ENCODE measurements at places on chromosomes 3 and 15.
A peak's percentile ranks its signal among the peaks of the same experiment; 100 is the strongest.

DNA sequence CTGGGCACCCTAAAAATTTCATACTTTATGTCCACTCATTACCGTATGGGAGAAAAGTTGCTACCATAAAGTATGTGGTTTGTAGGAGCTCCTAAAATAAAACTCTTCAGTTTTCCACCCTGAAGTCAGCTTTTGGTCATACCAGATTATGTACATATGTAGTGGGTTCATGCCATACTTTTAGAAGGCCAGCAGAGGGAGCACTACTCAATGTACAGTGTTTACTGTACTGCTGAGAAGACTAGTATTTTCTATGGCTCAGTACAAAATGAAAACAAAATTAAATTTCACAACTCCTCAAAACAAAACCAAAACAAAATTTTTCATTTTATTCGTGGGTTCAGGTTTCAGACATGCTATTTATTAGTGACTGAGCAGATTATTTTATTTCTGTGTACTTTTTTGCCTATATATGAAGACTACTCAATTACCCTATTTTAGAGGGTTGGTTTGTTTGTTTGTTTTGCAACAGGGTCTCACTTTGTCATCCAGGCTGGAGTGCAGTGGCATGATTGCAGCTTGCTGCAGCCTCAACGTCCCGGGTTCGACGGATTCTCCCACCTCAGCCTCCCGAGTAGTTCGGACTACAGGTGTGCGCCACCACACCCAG, 24.3 kb downstream of the NXPE3 start:
- DNase-seq: no peak

DNA sequence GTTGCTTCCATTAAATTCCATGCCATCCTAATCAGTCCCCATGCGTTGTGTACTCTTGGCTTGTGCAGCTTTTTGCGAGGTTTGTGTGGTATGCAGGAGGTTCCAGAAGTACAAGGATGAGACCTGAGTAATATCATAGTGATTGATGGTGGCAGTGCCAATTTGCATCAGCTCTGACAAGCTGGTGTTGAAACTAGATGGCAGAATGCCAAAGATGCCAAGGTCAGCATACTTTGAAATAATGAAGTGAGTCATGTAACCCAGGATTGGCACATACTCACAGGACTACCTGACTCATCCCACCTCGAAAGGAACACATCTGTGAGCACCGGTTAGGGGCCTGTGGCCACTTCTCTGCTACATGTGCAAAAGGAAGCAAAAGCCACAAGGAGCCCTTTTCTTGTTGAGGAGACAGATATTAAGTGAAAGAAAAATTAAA, 14.3 kb downstream of the KAT2B start:
- peak; percentile 43 for DNase-seq

DNA sequence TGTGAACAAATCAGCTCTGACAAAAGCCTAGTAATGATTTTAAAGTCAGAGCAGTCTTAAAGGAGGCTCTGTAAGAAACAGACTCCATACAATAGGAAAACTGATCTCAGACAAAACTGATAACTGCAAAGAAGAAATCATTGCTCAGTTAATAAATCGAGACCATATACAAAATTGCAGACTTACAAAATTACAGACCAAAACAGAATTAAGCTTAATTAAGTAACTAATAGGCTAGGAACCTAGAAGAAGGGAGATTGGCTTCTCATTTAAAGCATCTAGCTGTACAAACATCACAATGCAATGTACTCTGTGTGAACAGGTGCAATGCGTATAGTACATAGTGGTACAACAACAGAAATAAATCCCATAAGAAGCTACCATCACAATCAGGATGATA, 46.3 kb downstream of the ZBTB20 start:
- DNase-seq: no peak

GRCh38 chr3:86225461-86225860, 765.5 kb downstream of the VGLL3 start:
- no peak for DNase-seq

DNA sequence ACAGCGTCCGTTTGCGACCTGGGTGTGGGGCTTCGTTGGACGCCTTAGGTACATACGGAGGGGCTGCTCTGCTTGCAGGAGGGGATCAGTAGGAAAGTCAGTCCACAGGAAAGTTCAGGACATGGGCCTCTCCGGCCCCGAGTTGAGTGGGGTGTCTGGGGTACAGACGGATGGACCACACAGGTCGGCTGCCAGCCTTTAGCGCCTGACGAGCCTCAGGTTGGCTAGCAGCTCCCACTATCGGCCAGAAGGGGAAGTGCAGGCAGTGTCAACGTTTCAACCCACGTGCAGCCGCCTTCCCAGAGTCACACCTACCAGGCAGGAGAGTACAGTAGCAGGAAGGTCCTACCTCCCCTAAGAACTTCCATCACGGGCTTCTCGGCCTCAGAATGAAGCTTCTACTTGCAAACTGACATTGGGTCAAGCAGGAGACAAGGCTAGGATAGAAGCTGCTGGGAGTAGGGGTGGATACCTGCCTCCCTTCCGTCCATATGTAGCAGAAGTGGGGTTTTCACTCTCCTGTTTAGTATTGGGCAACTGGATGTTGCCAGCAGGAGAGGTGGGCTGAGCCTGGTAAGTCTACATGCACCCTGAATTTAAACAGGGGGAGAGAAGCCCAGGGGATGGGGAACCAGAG, 1.8 kb upstream of the SCN5A start:
- DNase-seq: peak; percentile 28

GRCh38 chr15:44706946-44707636, 4.0 kb downstream of the PATL2 start:
- DNase-seq: no peak

- no peak for DNase-seq
Observed at GRCh38 chr3:50617911-50618481, 1.0 kb downstream of the MAPKAPK3 start.

DNA sequence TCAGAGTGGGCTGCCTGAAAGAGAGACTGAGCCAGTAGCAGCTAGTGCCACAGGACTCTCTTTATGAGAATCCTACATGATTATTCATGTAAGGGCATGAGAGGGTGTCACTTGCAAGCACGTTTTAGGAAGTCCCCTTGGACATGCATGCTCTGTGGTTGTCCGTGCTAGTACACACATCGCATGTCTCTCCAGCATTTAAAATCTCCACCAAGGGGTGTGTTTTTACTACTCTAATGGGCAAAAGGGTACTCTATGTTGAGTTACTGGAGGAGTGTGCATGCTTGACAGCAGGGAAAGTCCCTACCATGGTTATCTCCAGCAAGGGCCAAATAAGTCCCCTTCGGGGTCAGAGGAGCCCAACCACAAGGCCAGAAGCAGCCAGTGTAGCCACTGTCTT, 70.7 kb downstream of the DCLK3 start:
- no peak for DNase-seq

DNA sequence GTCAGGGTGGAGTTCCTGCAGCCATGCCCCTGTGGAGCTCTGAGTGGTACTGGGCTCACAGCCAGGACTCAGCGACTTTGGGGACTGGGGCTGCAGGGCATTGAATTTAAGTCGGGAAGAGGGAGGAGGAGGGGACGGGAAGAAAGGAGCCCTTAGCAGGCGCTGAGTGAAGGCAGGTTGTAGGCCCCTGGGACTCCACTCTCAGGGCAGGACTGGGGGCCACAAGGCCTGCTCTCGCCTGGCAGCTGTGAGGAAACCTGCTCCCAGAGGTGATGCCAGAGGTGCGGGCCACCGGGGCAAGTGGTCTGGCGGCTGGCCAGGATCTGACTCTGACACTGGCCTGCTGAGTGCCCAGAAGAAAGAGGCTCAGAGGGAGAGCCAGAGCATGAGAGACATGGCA, 73.5 kb downstream of the EPHB3 start:
- no peak for DNase-seq

DNA sequence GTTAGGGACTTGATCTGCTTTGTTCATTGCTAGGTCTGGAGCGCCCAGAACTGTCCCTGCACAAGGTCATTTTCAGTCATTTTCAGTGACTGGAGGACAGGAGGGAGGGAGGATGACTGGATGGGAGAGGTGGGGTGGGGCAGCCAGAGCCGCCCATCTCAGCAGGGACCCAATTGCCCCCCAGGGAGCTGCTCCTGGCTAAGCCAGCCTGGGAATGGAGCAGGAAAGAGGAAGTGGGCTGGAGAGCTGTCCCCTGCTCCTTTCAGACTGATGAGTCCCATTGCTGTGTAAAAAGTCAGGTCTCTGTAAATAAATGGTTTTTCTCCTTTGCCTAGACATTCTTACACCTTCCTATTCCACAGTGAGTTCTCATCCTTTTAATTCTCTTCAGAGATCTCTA, 98.4 kb upstream of the RAD18 start:
- DNase-seq: no peak

- DNase-seq: no peak
Observed at GRCh38 chr15:59996298-59997041, 7.6 kb upstream of the FOXB1 start.

DNA sequence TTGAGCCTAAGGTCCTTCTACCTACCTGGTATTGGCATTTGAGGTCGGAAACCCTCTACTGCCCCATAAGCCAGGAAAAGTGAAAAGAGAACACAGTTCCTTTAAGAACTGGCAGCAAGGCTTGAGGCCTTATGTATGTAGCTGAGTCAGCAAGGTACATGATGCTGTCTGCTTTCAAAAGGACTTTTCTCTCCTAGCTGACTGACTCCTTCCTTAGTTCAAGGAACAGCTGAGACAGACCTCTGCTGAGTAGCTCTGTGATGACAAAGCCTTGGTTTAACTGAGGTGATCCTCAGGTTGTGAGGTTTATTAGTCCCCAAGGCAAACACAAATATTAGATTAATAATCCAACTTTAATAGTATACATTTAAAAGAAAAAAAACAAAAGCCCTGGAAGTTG, 45.8 kb downstream of the ADPGK start:
- DNase-seq: no peak

- DNase-seq: no peak
Observed at GRCh38 chr15:39904115-39904514, 16.0 kb downstream of the GPR176 start.

DNA sequence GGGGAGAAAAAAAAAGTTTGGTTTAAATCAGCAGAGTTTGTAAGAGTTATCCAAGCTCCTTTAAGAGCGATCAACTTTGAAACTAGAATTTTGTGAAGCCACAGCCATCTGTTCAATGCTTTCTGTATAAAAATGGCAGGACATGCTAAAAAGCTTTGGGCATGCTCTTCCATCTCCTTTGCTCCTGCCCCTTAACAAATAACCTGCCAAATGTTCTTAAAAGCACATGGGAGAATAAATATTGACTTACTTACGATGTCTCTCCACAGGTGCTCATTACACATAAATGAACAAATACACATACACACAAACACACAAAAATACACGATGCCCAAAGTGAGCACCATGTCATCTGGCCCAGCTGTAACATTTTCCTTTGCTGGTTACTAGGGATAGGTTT, 211.8 kb upstream of the DPH6 start:
- DNase-seq: no peak

GRCh38 chr15:31147456-31147855, 45.9 kb upstream of the TRPM1 start:
- no peak for DNase-seq

- peak; percentile 2 for DNase-seq
Observed at GRCh38 chr3:58116161-58116955, 94.4 kb downstream of the DNASE1L3 start.

- DNase-seq: no peak
Observed at GRCh38 chr3:59254433-59254832, 204.6 kb upstream of the CFAP20DC start.

GRCh38 chr3:131549340-131549739, 46.6 kb upstream of the MRPL3 start:
- DNase-seq: no peak

DNA sequence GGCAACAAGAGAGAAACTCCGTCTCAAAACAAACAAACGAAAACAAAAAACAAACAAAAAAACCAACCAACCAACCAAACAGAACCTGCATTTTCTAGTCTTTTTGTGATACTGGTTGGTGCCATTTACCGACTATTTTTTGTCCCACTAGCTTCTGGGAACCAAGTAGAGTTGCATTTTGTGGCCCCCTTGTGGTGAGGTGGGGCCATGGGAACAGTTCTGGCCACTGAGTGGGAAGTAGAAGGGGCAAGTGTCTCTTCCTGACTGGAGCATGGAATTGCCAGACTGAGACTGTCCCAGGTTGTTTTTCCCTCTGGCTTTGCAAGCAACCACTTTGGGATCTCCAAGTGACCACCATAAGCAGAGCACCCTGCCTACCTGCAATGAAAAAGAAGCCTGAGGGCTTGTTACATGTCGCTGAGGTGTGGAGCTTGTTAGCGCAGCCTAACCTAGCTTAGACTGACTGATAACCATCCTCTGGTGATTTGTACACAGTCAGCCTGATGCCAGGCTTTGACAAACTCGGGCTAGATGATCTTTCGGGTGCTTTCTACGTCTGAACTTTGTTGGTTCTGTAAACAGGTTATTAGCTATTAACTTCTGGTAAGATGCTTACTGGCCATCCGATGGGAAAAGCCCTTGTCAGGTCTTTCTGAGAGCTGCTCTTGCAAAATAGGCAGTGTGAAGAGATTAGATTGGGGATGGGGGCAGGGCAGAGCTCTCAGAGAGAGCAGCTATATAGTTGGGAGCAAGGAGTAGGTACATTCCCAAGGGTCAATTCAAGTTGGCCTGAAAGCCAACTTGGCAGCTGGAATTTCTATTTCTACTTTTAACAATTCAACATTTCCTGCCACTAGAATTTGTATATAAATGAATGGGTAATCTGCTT, 172.2 kb downstream of the SSR3 start:
- DNase-seq: no peak

- no peak for DNase-seq
Observed at GRCh38 chr3:177589911-177590381, 392.7 kb upstream of the TBL1XR1 start.

DNA sequence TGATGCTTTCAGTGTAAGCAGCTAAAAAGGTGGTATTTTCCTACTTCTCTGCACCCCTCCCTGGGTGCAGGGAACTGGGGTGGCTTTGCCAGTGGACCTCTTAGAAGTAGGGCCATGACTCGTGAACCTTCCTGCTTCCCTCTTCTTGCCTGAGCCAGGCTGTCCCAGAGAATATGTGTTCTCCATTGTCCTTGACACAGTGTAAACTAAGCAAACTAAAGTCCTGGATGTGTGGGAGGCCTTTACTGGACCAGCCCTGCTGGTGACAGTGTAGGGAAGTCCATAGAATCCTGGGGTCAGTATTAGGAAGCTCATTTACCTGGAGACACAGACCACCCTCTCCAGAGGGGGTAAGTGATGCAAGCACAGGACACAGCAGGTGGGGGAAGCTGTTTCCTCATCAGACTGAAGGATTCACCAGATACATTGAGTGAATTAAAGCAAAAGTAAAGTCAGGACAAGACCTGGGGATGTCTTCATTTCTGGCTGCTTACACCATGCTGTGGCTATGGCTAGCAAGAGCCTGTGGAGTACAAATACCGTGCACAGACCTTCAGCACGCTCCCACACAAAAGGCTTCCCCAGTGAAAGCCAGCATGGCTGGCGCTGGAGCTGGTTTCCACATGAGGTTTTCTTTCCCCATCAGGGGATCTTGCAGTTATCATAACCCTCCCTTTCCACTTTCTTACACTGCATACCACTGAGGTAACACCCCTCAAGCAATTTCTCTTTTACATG, 64.8 kb upstream of the LPP start:
- no peak for DNase-seq

- DNase-seq: no peak
Observed at GRCh38 chr3:39812537-39812936, 3.1 kb downstream of the MYRIP start.

- no peak for DNase-seq
Observed at GRCh38 chr3:76643623-76644304, 396.1 kb upstream of the ROBO2 start.
